ENCODE measurements at places on chromosomes 5 and 9. TPM values are rescaled to one million over a fixed set of nuclear protein-coding genes. Genes with fewer than 3 reads are reported as not detected.

The DMRT3 gene
- total RNA-seq, result not detected

The SPAAR gene
- 0.35 TPM for total RNA-seq

The RXFP3 gene
- total RNA-seq, result not detected

The HMMR gene
- total RNA-seq, result 74.6 TPM

The MRPS27 gene
- 59.0 TPM for total RNA-seq

- H3K4me1 ChIP-seq, result peaks cover 21% of the 10 kb centered on the region
- H3K36me3 ChIP-seq, result peaks cover 27% of the 10 kb centered on the region
- H3K27me3 ChIP-seq, result no peaks in the 10 kb centered on the region
- H3K27ac ChIP-seq, result 0 out of 2 replicates have a peak overlapping the region, but pooled peaks have one; percentile 7
Observed at GRCh38 chr9:86321373-86321772, 32.8 kb downstream of the TUT7 start.

- no peak for DNase-seq
- H3K4me1 ChIP-seq, result peaks cover 13% of the 10 kb centered on the region
- H3K4me3 ChIP-seq, result no peak overlapping the region
- peaks cover 4% of the 10 kb centered on the region for H3K36me3 ChIP-seq
Observed at GRCh38 chr5:65805089-65805488, 83.1 kb downstream of the NLN start.

DNA sequence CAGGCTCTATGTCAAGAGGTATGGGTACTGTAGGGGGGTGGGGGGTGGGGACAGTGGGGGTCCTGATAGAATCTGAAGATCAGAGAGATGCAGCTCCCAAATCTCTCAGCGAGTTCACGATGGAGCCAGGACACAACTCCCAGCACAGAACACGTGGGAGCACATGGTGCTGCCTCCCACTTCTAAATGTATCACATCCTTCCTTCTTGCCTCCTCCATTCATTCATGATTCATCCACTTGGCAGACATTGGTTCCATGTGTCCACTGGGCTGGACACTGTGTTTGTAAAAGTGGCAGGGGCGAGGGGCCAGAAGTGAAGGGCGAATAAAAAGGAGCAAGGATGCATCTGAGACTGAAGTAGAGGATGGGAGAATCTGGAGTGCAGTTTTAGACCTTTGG lies 33.9 kb downstream of the SH3TC2 start:
- H3K4me3 ChIP-seq, result no peak overlapping the region
- no peaks in the 10 kb centered on the region for H3K27me3 ChIP-seq
- no peak overlapping the region for H3K27ac ChIP-seq
- peaks cover 22% of the 10 kb centered on the region for H3K36me3 ChIP-seq
- peaks cover 24% of the 10 kb centered on the region for H3K4me1 ChIP-seq
- DNase-seq, result no peak

DNA sequence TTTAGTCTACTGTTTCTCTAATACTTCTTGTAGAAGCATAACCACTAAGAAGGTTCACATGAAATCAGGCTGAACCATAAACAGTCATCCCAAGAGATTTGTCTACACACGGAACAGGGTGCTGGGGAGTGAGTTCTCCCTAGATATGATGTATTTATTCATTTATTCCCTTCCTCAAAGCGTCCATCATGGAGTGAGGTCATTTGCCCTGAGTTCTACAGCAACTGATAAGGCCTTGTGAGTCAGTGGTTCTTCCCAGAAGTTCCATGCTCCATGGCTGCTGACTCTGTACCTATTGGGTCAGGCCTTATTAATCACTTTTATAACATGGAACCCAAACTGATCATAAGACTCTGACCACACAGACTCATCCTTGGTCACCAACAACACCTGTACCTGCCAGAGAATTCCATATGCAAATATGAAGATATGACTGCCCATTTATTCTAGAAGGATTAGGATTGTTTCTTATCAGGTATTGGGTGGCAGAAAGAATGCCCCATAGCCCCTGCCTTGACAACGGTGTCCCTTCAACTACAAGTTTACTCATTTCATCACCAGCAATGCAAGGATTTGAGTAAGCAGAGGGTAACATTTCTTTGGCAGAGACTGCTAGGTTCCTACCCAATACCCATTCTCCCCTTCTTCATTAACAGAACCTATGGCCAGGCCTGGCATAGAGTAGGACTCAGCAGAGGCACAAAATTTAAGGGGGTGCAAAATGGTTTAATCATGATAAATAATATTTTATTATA lies 118.1 kb downstream of the LHFPL2 start:
- peak overlapping the region; percentile 90 for H3K27ac ChIP-seq
- no peaks in the 10 kb centered on the region for H3K27me3 ChIP-seq
- no peak overlapping the region for H3K4me3 ChIP-seq
- DNase-seq, result peak; percentile 49
- no peaks in the 10 kb centered on the region for H3K36me3 ChIP-seq
- peaks cover 38% of the 10 kb centered on the region for H3K4me1 ChIP-seq

Data from PC-3 (cell line).